ENCODE measurements at places on chromosomes 3 and 15.

DNA sequence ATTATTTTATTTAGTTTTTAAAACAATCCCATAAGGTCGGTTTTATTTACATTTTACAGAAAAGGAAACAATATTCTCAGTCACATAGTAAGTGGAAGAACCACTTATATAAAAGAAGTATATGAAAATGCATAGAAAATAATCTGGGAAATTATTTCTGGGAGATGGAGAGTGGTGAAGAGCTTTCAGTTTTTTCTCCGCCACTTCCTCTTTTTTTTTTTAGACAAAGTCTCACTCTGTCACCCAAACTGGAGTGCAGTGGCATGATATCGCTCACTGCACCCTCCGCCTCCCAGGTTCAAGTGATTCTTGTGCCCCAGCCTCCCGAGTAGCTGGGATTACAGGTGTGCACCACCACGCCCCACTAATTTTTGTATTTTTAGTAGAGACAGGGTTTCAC, 21.2 kb downstream of the RAD51 start:
- DNase-seq = no peak

DNA sequence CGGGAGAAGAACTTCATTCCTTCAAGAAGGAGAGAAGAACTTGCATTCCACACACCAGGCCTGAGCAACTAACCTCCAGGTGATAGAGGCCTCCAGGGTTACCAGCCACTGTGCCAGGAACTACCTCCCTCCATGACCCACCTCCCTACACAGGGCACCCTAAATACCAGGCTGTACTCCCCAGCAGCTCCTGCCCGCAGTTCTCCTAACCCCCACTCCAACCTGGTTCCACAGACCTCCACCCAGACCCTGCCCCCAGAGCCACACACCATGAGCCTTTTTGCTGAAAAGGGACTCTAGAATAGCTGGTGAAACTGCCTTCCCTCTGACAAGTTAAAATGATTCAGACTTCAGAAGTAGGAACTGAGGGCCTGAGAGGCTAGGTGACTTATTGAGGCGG, 8.2 kb downstream of the IGDCC3 start:
- no peak for DNase-seq

- no peak for DNase-seq
Measured at GRCh38 chr3:100600181-100601042, 9.0 kb upstream of the ADGRG7 start.

DNA sequence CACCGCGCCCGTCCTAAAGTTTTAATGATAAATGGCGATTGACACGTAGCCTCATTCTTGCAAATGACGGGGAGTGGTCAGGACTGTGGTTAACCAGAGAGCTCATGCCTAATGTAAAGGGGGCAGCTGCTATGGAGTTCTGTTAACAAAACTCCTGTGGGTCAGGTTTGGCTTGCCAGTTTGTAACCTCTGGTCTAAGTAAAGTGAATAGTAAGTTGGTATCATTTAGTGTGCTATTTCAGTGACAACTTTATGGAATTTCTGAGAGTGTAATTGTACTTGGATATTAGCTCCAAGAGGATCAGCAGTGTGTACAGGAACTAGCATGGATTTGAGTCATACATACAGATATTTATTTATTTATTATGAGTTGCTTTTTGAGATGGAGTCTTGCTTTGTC, 87.9 kb downstream of the RGMA start:
- no peak for DNase-seq

DNA sequence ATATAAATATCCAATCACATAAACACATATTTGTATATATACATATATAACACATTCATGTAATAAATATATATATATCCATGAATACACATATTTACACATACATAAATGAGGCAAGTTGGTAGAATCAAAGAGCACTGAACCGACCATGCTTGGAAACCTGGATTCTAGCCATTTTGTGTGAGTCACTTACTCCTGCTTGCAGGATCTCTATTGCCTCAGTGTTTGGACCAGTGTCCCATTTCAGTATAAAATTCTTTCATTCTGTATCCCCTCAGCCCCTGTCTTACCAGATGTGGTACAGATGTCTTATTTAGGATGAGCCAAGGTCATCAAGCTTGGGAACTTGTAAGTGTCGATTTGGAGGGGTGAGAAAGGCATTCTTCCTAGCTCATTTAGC, 391.4 kb upstream of the FRG2C start:
- no peak for DNase-seq

- no peak for DNase-seq
Measured at GRCh38 chr3:127791221-127791913, 30.9 kb downstream of the MGLL start.

DNA sequence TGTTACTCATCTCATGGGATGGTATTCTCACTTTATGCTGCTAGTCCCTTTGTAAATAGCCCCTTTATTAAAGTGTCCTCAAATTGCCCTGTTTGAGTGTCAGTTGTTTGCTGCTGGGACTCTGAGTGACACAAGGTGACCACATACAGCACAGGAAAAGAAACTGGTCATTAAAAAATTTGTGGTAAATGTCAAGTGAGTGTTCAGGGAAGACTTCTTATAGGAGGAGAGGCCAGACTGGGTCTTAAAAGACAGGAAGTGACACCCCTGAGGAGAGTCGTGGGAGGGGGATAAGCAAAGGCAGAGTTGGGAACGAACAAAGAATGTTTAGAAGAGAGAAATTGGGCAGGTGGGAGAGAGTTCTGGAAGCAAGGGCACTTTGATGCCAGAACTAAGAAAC, 35.2 kb downstream of the CCR3 start:
- no peak for DNase-seq

DNA sequence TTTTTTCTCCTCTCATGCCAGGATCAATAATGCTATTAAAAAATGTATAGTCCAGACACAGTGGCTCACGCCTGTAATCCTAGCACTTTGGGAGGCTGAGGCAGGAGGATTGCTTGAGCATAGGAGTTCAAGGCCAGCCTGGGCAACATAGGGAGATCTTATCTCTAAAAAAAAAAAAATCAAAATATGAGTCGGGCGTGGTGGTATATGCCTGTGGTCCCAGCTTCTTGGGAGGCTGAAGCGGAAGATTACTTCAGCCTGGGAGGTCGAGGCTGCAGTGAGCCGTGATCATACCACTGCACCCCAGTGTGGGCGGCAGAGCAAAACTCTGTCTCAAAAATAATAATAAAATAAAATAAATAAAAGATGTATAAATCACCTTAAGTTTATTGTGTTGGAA, 75.4 kb downstream of the WWTR1 start:
- no peak for DNase-seq

GRCh38 chr3:104402902-104403301, 963.8 kb upstream of the ALCAM start:
- DNase-seq = no peak

GRCh38 chr15:77825252-77825542, 192.5 kb upstream of the LINGO1 start:
- DNase-seq = no peak

Data from activated CD8-positive, alpha-beta memory T cell treated with anti-CD3 and anti-CD28 coated beads for 1 hour (primary cell).